Neural crest cell (in vitro differentiated cells): ENCODE measurements at places on chromosomes 2 and 18.

DNA sequence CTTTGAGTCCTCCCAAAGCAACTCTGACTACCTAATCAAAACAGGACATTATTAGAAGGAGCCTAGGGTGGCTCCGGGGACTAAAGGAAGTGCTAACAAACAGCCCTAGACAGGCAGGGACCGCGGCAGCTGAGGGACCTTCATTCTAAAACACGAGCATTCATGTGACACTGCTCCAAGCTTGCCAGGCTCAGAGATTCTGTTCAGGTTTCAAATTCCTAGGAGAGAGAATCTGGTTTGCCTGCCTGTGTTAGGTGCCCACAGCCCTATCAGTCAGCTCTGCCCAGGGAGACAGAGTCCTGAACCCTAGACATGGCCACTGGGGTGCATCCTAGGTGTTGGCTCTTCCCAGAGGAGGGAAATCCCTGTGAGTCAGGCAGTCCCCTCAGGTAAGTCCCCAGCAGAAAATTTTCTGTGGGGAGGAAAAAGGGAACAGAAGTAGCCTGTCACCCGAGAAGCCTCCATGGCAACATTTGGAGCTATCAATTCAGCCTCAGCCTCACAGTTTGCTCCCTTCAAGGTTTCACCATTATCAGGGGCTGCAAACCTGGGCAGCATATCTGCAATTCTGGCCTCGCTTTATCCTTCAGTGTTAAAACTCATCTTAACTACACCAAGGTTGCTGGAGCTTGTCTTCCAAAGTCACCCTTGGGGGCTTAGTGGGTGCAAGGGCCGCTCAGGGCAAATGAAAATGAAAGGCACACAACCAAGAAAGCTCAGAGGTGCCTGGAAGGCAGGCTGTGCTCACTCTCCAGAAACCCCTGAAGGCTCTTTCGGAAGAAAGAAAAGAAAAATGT, 28.6 kb downstream of the PCBP1 start:
- DNase-seq: no peak

DNA sequence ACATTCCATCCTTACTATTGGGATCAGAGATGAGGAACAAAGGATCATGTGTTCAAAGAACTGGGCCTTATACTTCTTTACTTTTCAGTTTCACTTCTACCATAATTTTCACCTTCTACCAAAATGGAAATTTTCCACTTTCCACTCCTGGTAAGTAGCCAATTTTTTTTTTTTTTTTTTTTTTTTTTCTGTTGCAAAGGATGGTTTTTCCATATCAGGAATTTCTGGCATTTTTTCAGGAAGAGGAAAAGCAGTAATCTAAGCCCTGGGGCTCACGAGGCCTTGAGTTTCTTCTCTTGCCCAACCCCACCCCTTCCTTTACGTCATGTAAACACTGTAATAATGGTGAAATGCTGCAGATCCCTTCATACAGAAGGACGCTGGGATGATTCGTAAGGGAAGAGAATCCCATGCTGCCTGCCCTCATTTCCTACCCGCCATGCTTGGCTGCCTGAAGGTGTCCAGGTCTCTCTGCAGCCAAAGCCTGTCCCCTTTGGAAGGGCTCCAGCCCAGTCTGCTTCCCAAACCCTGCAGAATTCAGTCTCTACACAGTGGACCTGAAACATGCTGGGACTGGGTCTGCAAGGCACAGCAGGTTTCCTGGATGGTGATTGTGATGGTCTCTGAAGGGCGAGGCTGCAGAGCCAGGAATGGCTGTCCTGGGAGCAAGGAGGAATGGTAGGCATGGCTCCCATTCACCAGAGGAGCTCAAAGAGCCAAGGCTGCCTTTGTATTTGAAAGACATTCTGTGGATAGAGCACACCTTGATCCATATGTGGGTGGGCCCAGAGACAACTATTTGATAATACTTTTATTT, 57.0 kb downstream of the EFR3B start:
- DNase-seq: no peak

DNA sequence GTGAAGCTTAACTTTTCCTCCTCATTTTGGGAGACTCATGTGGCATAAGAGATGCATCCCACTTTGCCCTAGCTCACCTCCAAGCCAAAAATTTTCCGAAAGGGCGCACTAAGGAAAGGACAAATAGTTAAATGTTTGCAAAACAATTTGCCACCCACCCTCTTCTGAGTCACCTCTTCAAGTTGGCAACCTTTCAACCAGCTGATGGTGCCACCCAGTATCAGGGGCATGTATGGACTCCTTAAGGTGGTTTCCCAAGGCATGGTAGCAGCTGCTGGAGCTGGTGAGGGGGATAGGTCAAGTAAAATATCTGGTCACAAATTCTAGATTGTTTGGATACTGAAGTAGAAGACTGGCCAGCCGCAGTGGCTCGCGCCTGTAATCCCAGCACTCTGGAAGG, 17.2 kb upstream of the ITGAV start:
- no peak for DNase-seq

DNA sequence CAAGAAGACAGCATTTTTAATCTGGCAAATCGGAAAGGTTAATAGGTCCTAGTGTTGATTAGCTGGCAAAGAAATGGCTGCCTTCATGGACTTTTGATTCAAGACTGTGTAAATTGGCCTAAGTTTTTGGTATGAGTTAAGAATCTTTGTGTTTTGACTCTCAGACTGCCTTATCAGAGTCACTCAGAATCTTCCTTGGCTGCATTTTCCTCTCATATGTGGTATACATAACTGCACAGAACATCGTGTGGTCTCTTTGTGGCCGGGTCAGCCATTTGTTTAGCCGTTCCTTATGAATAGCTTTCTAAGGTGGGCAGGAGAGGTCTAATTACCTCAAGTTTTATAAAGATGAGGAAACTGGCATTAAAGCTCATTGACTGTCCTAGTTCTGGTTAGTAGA, 30.1 kb downstream of the CAB39 start:
- no peak for DNase-seq

- DNase-seq: no peak
These were observed 19.8 kb downstream of the PROC start for GRCh38 chr2:127437781-127438726.

DNA sequence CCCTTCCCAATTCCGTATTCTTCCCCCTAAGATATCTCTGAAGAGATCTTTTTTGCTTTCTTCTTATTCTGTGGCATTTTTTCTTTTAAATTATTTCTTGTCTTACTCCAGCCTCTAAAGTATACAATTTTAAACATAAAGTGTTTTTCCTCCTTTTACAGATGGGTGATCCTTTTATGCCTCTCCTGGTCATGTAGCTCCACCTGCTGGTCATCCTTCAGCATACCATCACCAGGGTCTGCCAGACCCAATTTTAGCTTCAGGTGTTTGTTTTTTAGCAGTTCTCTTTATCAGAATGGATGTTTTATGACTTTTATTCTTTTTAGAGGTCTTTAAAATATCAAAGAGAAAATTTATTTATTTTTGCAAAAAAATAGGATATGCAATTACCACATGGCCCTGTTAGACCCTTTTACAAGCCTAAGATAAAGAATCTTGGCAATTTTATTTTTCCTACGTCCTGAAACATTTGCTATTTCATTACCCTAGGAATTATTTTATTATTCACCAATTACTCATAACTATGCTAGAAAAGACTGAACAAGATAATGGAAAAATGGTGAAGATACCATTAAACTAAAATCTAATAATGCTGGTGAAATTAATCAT, 55.5 kb downstream of the PIGN start:
- peak; percentile 67 for DNase-seq

- no peak for DNase-seq
These were observed 12.6 kb downstream of the NOP58 start for GRCh38 chr2:202278036-202278760.

DNA sequence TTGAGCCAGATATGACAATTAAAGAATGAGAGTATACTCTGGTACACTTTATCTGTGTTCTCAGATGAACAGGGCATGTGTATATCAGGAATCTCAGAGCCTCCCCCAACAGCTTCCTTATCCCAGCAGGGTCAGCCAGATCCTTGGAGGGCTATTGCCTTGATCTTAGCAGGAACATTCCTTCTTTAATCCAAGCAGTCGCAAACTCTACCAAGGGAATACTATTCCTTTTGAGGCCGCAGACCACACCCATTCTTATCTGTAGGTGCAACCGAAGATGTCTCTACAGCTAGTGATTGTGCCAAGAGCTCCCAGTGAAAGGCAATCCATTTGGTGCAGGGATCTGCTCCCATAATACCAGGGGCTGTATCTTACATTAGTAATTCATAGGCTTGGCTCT, 118.3 kb upstream of the DOK6 start:
- no peak for DNase-seq

- DNase-seq: no peak
These were observed 189.9 kb upstream of the ATP5MC3 start for GRCh38 chr2:175371378-175371777.

GRCh38 chr2:112021290-112021689, 33.8 kb upstream of the TMEM87B start:
- no peak for DNase-seq

- DNase-seq: no peak
These were observed 593.5 kb downstream of the BCL11A start for GRCh38 chr2:59959944-59960343.

DNA sequence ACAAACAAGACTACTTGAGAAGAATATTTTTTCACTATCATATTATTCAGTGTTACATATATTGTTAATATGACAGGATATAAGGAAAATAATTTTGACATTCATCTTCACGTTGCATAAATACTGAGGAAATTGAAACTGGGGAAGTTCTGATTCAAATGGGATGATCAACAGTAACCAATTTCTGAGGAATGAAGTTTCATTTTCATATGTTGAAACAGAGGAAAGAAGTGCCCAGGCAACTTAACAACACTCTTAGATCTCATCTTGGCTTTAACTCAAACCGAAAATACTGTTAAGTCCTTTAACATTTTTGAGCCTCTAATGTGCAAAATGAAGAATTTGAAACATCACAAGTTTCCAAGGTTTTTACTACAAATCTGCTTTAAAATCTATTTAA, 612.2 kb upstream of the VRK2 start:
- no peak for DNase-seq

- no peak for DNase-seq
These were observed 6.1 kb upstream of the CCDC102B start for GRCh38 chr18:68791801-68792200.

- no peak for DNase-seq
These were observed 94.4 kb downstream of the TAF4B start for GRCh38 chr18:26320686-26321085.

DNA sequence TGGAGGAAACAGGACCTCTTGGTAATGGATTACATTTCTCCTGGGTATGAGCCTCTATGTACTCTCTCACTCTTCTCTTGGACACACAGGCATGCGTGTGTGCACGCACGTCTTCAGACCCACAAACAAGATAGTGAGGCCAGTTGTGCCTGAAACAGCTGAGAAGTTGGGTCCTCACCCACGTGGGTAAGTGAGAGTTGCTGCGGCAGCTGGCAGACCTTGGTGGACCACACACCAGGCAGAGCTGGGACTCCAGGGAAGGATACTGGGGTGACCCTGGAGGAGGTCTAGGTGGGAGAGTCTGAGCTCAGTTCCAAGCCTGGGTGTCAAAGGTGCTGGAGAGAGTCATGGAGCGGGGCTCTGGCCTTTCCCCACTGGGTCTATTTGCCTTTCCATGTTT, 194.3 kb downstream of the HAUS1 start:
- DNase-seq: no peak

- no peak for DNase-seq
These were observed 94.8 kb upstream of the ARL5A start for GRCh38 chr2:151922845-151923666.

GRCh38 chr2:190807886-190808285, 72.7 kb upstream of the GLS start:
- DNase-seq: no peak

DNA sequence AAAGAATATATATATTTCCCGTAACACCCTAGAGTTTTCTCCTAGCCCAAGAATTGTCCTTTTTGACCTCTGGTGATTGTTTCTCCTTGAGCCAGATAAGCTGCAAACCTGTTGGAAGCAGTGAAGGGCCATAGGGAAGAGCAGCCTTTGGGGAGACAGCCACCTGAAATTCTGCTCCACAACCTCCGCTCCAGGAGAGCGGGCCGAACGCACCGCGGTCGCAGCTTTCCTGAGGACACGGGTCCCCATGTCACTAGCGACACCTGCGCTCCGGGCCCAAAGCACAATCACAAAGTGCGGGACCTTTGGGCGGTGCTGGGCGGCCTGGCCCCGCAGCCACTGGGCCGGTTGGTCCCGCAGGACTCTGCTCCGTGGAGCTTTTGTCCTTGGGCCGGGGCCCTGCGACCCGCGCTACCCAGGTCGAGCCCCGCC, 557 bp upstream of the DSG2 start:
- no peak for DNase-seq

- DNase-seq: no peak
These were observed 159.6 kb upstream of the NOSTRIN start for GRCh38 chr2:168642873-168643272.

DNA sequence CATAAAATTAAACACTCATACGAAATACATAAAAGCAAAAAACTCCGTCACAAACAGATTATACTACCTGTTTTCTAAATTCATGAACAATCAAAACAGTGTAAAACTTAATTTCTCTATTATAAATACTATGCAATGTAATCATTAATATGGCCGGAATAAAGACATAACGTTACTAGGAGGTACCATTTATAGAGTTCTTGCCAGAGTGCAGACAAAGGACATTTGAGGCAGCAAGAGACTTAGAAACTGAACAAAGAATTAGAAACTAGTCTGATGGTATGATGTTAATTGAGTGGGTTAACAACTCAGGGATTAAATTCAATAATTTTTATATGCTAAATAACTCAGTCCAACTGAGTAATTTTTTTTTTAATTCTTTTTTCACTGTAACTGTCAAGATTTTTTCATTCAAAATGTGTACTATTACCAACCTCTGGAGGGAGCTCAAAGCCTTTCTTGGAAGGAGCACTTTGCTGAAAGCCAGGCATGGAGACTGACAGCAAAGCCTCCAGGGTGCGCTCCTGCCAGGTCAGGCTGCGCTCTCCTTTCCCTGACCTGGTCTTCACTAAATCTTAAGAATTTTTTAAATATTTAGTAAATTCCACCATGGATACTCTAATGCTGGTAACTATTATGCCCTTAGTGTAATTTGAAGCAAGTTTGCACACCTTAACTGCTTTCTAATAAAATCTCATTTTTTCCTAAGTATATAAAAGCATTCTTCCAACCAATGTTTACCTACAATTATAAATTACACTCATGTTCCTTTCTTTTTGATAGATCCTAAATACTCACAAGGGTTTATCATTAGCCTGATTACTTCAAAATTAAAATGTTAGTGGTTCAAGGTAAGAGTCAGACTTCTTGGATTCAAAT, 34.1 kb downstream of the WDR35 start:
- DNase-seq: peak; percentile 41

- DNase-seq: peak; percentile 26
These were observed 36.1 kb upstream of the MRPL33 start for GRCh38 chr2:27735263-27735904.

GRCh38 chr18:75472906-75473305, 45.4 kb upstream of the SMIM21 start:
- DNase-seq: no peak
